Pulmonary artery endothelial cell (primary cell): ENCODE measurements at places on chromosomes 5 and 9. TPM values are rescaled to one million over a fixed set of nuclear protein-coding genes. Genes with fewer than 3 reads are reported as not detected.

- no peak for DNase-seq
These were observed 8.7 kb downstream of the NACC2 start for GRCh38 chr9:136086213-136086881.

DNA sequence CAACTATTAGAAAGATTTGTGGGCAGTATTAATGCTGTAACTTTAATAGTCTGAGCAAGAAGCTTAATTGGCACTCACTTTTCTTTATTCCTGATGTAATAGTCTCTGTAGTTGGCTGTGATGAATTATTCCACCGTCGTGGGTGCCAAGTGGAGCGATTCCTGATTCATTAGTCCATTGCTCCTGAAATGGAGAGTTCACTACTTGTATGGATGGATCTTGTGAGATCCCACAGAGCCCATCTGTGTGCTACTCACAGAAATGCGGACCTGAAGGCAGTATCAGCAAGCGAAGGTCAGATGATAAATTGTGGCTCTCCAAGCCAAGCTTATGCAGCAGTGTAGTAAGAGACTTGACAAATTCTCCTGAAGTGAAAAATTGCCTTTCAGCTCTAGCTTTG is 212.2 kb downstream of the CHSY3 start:
- no peak for DNase-seq

GRCh38 chr5:151483647-151484046 is 36.2 kb downstream of the SLC36A1 start:
- DNase-seq: no peak

DNA sequence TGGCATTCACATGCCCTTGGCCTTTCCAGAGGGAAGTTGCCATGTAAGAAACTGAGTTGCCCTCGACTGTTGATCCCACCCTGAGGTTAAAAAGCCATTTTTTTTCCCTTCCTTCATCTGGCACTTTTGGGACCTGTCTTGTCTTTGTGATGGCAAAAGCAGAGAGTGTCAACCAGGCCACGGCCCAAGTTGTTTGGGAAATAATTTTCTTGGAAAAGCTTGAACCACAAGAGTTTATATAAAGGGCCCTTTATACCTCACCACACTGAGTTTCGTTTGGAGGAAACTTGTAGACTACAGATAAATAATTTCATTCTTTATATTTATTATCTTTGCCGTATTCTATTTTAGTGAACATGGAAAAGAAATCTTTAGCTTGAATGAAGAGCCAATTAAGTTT is 34.3 kb downstream of the ACTBL2 start:
- DNase-seq: no peak

DNA sequence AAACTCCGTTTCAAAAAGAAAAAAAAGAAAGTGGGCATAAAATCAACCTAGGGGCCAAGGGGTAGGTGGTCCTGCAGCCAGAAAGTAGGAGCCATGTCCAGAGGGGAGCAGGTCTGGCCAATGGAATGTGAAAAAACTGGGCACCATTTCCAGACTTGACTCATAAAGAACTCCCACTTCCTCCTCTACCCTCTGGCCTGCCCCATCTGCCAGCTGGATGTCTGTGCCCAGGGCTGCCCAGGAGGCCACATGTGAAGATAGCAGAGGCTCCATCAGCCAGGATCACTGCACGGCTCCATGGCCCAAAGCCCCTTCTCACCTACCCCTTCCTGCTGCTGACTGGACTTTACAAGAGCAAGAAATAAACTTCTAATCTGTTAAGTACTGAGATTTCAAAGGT is 42.1 kb upstream of the EEIG1 start:
- no peak for DNase-seq

DNA sequence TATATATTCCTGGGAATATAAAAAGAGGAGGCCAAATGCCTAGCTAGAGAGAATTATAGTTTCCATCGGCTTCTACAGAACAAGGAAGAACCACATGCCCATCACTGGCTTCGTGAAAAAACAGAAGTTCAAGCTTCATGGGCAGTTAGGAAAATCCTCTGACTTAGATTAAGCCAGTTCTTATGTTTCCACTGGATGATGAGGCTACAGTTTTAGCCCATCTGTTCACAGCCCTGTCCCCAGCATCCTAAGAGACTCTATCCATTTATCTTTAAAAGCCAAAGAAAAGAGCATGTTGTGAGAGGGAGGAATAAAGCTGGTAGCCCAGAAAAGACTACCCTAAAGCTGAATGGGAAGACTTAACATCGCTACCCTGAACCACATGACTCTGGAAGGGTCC is 285.5 kb upstream of the WWC1 start:
- DNase-seq: no peak

GRCh38 chr5:111248571-111248970 is 24.4 kb downstream of the CAMK4 start:
- no peak for DNase-seq

- no peak for DNase-seq
These were observed 3.7 kb downstream of the SPIN1 start for GRCh38 chr9:88391921-88392320.

GRCh38 chr5:14327624-14328023 is 184.5 kb downstream of the TRIO start:
- DNase-seq: no peak

Gene CENPK
- 17.8 and 22.3 TPM in 2 replicates for total RNA-seq

Gene HNRNPK
- total RNA-seq: 905 and 1,052 TPM in 2 replicates

Gene DENND4C
- total RNA-seq: 65.0 and 84.6 TPM in 2 replicates
